H1 (cell line): ENCODE measurements at places on chromosomes 6 and 20.

DNA sequence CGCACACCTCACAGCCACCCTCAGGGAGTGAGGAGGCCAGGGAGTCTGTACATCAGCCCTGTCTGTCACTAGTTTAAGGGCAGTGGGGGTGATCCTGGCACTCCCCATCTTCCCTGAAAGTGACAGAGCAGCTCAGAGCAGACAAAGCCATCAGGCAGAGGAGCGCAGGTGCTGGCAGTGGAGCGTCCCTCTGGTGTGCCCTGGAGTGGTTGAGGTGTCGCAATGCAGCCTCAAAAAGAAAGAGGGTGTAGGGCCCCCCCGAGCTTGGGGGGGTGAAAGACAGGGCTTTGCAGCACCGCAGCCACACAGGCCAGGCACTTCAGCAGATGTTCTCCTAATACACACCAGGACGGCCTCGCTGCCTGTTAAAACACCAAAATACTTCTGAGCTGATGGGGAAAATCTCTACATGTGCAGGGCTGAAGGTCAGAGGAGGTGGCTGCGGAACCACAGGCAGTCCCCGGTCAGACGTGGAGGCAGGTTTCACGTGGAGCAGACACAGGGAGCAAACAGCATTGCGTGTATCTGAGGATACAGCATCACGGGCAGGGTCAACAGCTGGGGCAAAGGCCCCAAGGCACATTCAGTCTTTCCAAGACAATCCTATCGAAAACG is 69.5 kb downstream of the PREX1 start:
- 0 out of 2 replicates have a peak, but pooled peaks cover 8% of the 10 kb centered on the region for H3K4me1 ChIP-seq
- no peaks in the 10 kb centered on the region for H3K36me3 ChIP-seq
- H3K27me3 ChIP-seq: no peaks in the 10 kb centered on the region
- H3K4me3 ChIP-seq: no peak overlapping the region
- DNase-seq: no peak

- H3K27ac ChIP-seq: no peak overlapping the region
- no peaks in the 10 kb centered on the region for H3K27me3 ChIP-seq
- H3K36me3 ChIP-seq: no peaks in the 10 kb centered on the region
These were observed 75.2 kb downstream of the LRRC1 start for GRCh38 chr6:53869964-53870363.

- no peaks in the 10 kb centered on the region for H3K36me3 ChIP-seq
- H3K27me3 ChIP-seq: no peaks in the 10 kb centered on the region
- H3K4me1 ChIP-seq: no peaks in the 10 kb centered on the region
- H3K4me3 ChIP-seq: no peak overlapping the region
- no peak overlapping the region for H3K27ac ChIP-seq
These were observed 120.2 kb downstream of the MBOAT1 start for GRCh38 chr6:20092071-20092566.

DNA sequence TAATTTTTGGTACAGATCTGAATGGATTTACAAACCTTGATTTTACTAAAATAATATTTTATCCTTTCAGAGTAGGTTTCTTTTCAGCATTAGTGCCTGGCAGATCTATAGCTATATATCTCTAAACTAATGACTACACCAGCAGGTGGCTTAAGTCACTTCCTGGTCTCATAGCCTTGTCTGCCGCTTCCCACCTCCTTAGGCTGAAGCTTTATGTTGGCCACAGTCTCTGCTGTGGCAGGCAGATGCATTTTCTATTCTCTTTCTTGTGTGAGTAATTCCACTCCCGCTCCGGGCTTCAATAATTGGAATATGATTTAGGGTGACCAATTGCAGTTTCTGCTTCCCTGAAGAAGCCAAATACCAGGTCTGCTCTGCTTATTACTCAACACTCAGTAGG is 226.8 kb upstream of the HS3ST5 start:
- H3K36me3 ChIP-seq: no peaks in the 10 kb centered on the region
- H3K4me3 ChIP-seq: no peak overlapping the region
- H3K27me3 ChIP-seq: no peaks in the 10 kb centered on the region
- 0 out of 2 replicates have a peak, but pooled peaks cover 2% of the 10 kb centered on the region for H3K4me1 ChIP-seq
- H3K27ac ChIP-seq: no peak overlapping the region
- no peak for DNase-seq

DNA sequence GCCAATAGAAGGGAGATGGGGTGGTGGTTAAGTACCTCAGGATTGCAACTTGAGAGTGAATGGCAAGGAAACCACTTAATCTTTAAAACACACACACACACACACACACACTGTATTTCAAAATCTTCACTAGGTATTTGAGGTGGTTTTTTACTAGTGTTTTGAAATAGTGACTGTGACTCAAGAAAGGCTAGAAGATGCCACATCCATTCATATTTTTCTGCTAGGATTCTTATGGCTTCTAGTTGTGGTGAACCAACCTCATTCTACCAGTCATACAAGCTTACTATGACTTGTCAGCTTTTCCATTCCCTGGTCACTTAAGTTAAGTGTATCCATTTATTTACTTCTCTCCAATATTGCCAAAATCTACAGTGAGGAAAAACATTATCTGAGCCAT is 519.4 kb upstream of the JAG1 start:
- H3K4me1 ChIP-seq: no peaks in the 10 kb centered on the region
- no peak for DNase-seq
- no peak overlapping the region for H3K4me3 ChIP-seq
- H3K27me3 ChIP-seq: no peaks in the 10 kb centered on the region
- no peak overlapping the region for H3K27ac ChIP-seq
- no peaks in the 10 kb centered on the region for H3K36me3 ChIP-seq

DNA sequence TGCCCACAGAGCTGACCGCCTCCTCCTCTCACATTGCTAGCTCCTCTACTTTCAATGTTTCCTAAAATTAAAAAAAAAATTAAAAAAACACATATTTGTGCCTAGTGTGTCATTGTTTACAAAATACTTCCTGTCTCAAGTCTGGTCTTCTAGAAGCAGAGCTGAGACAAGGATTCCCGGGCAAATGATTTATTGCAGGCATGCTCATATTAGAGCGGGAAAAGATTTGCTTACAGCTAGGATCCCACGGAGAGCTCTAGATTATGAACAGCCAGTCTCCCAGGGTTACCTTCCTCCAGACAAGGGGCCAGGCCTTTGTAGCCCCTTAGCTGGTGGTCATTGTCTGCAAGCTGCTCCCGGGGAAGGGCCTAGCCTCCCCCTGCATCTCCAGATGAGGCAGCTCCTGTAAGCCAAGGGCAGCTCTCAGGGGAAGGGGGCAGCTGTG is 9.4 kb downstream of the PACSIN1 start:
- DNase-seq: no peak
- no peak overlapping the region for H3K4me3 ChIP-seq
- H3K27me3 ChIP-seq: no peaks in the 10 kb centered on the region
- no peak overlapping the region for H3K27ac ChIP-seq

DNA sequence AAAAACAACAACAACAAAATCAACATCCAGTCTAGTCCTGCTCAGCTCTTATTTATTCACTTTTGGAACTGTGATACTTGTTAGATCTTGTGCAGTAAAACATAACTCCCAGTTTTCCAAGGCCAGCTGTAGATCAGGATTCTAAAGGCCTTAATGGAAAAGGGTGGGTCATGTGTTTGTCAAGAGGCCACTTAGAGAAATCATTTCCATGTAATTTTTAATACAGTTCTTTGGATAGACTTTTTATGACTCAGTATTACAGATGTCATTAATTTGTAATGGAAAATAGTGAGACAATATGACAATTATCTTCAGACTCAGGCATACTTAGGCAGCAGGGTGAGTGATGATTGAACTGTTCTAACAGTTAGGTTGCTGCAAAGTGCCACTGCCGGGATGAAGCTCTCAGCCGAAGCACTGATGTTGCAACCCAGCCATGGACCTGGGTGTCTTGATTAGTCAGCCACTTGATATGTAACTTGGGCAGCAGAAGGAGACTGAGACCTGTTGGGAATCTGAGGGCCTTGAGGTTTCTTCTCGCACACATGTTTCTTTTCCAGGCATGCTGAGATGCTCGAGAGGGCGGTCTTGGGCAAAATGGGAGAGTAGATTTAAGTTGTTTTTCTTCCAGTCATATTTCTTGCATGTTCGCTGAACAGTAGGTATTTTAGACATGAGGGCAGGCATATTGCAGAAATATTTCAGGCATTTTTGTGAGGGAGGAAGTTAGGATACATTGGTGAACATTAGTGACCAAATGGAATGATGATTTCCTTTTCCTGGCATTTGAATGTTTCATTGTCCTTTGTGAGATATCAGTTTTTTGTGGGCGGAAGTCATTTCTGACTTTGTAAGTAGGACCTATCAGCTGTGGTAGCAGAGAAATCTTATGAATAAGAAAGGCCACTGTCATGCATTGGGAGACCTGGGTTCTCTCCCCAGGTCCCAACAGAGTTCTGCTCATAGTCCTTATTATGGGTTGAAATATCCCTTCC is 52.3 kb downstream of the SLX4IP start:
- no peaks in the 10 kb centered on the region for H3K27me3 ChIP-seq
- no peaks in the 10 kb centered on the region for H3K36me3 ChIP-seq
- H3K4me1 ChIP-seq: peaks cover 7% of the 10 kb centered on the region
- DNase-seq: no peak
- H3K27ac ChIP-seq: no peak overlapping the region
